ENCODE measurements at places on chromosomes 6 and 20. TPM values are rescaled to one million over a fixed set of nuclear protein-coding genes. Genes with fewer than 3 reads are reported as not detected.
A peak's percentile ranks its signal among the peaks of the same experiment; 100 is the strongest.

DNA sequence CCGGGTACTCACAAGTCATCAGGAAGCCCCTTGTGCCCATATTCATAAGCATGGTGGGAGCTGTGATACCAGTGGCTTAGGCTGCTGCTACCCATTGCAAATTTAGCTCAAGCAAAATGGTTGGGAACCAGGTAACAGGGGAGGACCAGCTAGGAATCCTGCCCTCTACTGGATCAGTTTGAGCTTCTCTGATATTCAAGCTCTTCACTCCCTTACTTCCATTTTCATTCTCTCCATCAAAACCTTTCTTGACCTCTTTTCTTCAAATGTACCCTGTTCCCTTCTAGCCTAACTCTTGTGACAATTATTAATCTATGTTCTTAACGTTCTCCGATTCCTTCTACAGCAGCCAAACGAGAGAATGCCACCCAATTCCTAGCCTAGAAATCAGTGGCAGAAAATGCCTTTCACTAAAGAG lies 9.7 kb downstream of the NOL7 start:
- peak; percentile 58 for DNase-seq

- DNase-seq: no peak
Observed at GRCh38 chr6:35166116-35166515, 25.0 kb upstream of the TCP11 start.

DNA sequence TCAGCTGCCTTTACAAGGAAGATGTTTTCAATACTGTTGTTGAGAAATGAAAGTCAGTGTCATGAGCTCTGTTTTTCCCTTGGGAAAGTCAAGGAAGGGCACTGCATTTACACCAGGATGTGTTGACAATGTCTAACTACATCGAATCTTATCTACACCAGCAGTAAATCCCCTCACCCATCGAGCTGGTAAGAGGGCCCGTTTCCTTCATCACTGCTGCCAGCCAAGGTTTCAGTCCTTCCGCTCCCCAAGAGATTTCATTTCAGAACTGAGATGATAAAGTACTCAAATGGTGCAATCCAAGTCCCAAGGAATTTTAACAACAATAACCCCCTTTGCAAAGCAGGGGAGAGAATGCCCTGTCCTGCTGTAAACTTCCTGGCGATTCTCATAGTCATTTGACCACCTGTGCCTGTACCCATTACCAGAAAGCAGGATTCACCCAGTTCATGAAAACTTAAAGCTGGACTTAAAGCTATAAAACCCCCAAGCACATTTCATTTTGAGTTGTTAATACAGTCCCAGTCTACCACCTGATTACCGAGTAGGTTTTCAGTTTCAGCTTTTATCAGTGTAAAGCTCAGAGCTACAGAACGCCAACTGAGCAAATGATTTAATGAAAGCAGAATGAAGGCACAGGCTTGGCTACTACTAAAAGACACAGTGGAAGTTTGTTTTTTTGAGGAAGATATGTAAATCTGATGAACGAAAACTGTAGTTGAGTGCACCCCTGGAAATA lies 122.5 kb upstream of the TAB2 start:
- no peak for DNase-seq

- DNase-seq: no peak
Observed at GRCh38 chr6:32369660-32370059, 2.0 kb downstream of the TSBP1 start.

EPPIN gene
- not detected for total RNA-seq

FRS3 gene
- 24.7 TPM for total RNA-seq

RBM24 gene
- 194 TPM for total RNA-seq

MICB gene
- 3.6 TPM for total RNA-seq

KIAA0408 gene
- total RNA-seq: 0.27 TPM
